ENCODE measurements at places on chromosomes 1 and 21. TPM values are rescaled to one million over a fixed set of nuclear protein-coding genes. Genes with fewer than 3 reads are reported as not detected.

The KLHDC9 gene
- polyA plus RNA-seq = 26.6 TPM

The NPR1 gene
- polyA plus RNA-seq = 1.6 TPM

The TXNIP gene
- 142 TPM for polyA plus RNA-seq

The CXADR gene
- 60.2 TPM for polyA plus RNA-seq

The GJA8 gene
- not detected for polyA plus RNA-seq

The XCL1 gene
- polyA plus RNA-seq = 0.12 TPM

The TRIM17 gene
- polyA plus RNA-seq = 6.1 TPM

The NR0B2 gene
- not detected for polyA plus RNA-seq

The PRMT6 gene
- 35.4 TPM for polyA plus RNA-seq

The SLAMF1 gene
- polyA plus RNA-seq = not detected

The B3GALT5 gene
- 3.4 TPM for polyA plus RNA-seq

The LCE1A gene
- polyA plus RNA-seq = not detected

The BRINP2 gene
- 33.8 TPM for polyA plus RNA-seq

The ZNF683 gene
- 0.14 TPM for polyA plus RNA-seq

The EPS15 gene
- 87.2 TPM for polyA plus RNA-seq

The FAM163A gene
- 3.1 TPM for polyA plus RNA-seq

The ACTN2 gene
- 18.0 TPM for polyA plus RNA-seq

The PPIAL4G gene
- 0.13 TPM for polyA plus RNA-seq

The CATSPERE gene
- polyA plus RNA-seq = 1.2 TPM

The KCNJ9 gene
- polyA plus RNA-seq = 10.4 TPM

The PYHIN1 gene
- polyA plus RNA-seq = not detected

The FAM72D gene
- 2.5 TPM for polyA plus RNA-seq

The RGS16 gene
- polyA plus RNA-seq = 15.0 TPM

The STIL gene
- polyA plus RNA-seq = 4.6 TPM

The SEMA6C gene
- polyA plus RNA-seq = 47.8 TPM

The PLA2G4A gene
- polyA plus RNA-seq = 5.2 TPM

The IL24 gene
- polyA plus RNA-seq = 0.29 TPM

The CFHR1 gene
- 2.1 TPM for polyA plus RNA-seq

The HAPLN2 gene
- 38.8 TPM for polyA plus RNA-seq
